ENCODE measurements at places on chromosomes 3 and 15. TPM values are rescaled to one million over a fixed set of nuclear protein-coding genes. Genes with fewer than 3 reads are reported as not detected.

Gene CLRN1
- total RNA-seq = not detected

DNA sequence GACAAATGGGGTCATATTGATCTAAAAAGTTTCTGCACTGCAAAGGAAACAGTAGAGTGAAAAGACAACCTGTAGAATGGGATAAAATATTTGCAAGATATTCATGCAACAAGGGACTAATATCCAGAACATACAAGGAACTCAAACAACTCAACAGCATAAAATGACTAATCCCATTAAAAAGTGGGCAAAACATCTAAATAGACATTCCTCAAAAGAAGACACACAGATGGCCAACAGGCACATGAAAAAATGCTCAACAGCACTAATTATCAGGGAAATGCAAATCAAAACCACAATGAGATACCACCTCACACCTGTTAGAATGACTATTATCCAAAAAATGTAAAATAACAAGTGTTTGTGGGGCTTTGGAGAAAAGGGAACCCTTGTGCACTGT lies 8.8 kb downstream of the SLC12A8 start:
- no peak for DNase-seq
- no peaks in the 10 kb centered on the region for H3K36me3 ChIP-seq
- H3K4me1 ChIP-seq = no peaks in the 10 kb centered on the region
- no peak overlapping the region for H3K4me3 ChIP-seq

GRCh38 chr3:122974764-122975162 lies 52.8 kb downstream of the SEMA5B start:
- H3K4me1 ChIP-seq = peaks cover 26% of the 10 kb centered on the region
- H3K36me3 ChIP-seq = no peaks in the 10 kb centered on the region
- peak; percentile 80 for DNase-seq

DNA sequence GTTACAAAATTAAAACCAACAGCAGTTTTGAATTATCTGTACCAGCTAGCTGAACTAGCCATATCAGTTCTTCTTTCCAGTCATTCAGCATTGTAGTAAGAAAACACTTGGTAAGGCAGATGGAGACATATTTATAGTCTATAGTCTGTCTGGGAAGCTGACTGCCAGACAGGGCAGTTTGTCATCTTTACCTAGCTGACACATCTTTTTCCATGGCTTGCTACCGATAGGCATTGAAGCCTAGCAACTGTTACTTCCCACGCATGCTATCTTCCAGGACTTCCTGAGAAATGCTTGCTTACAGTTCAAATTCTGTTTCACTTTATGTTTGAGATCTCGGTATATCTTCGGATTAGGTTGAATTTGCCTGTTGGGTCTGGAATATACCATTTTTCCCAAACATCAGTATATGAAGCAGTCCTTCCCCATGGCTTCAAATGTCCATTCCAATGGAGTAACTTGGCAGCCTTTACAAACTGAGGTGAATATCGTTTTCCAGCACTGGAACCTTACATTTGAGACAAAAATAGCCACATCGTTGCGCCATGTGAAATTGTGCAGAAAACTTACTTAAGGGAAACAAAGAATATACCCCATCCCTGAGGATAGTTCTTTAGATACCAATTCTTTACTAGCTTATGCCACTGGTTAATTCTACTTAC lies 8.8 kb downstream of the GNL3 start:
- H3K36me3 ChIP-seq = peaks cover 8% of the 10 kb centered on the region
- no peaks in the 10 kb centered on the region for H3K4me1 ChIP-seq
- no peaks in the 10 kb centered on the region for H3K27me3 ChIP-seq
- no peak overlapping the region for H3K4me3 ChIP-seq

DNA sequence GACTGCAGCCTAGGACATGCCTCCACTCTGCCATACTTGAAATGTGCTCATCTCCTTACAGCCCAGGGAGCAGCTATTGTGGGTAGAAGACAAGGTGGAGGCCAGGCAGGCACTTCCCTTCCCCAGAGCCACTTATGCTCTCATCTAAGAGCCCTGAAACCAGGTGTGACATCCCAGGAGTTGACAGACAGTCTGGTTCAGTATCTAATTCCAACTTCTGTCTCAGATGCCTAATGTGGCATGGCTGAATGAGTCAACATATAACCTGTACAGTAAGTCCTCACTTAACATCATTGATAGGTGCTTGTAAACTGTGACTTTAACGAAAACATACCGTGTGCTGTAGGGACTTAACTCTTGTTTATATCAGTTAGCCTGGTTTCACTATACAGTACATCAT lies 1.2 kb upstream of the CAPN3 start:
- H3K4me3 ChIP-seq = no peak overlapping the region
- no peak overlapping the region for H3K27ac ChIP-seq
- DNase-seq = no peak

Gene CCR9
- not detected for total RNA-seq

Gene TAGLN3
- total RNA-seq = 1.0 TPM

Gene CHRM5
- total RNA-seq = not detected

DNA sequence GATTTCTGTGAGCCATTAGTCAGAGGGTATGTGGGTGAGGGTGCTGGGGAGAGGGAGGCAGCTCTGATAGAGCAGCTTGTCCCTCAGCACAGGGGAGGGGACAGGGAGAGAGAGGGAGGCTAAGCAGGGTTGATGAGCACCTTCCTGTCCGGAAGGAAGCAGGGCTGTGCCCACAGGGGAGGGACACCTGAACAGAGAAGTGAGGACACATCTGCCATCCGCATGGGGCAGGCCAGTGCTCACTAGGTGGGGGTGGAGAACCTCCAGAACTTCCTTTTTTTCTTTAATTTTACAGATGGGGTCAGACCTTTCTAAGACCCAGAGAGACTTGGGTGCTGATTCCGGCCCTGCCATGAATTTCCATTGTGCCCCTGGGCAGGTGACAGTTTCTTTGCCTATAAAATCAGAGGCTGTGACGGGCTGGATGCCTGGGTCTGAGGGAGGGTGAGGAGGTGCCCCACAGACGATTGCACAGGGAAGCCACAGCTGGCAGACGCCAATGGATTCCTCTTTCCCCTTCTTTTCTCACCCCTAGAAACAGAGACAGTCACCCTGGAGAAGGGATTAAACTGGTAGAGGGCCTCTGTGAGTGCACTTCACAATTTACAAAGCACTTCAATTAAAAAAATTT lies 4.1 kb upstream of the TGM5 start:
- no peak overlapping the region for H3K4me3 ChIP-seq
- no peaks in the 10 kb centered on the region for H3K4me1 ChIP-seq
- no peaks in the 10 kb centered on the region for H3K27me3 ChIP-seq
- no peak for DNase-seq
- H3K36me3 ChIP-seq = no peaks in the 10 kb centered on the region

DNA sequence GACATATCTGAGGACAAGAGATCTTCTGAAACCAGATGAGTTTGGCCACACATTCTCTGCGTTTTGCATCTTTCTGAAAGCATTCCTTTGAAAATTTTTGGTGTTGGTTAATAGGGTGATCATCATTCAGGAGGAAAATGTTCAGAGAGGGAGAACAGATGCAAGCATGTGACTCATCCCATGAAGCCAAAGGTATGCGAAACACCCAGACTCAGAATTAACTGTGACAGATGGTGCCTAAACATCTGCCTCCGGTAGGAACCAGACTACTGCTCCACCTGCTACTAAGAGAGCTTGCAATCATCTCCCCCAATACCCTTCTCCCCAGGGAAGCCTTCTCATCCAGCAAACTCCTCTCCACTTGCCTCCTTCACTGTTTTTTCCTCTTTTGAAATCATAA lies 46.2 kb downstream of the TRIM69 start:
- no peaks in the 10 kb centered on the region for H3K4me1 ChIP-seq
- H3K27me3 ChIP-seq = no peaks in the 10 kb centered on the region
- no peak overlapping the region for H3K4me3 ChIP-seq
- no peak for DNase-seq

DNA sequence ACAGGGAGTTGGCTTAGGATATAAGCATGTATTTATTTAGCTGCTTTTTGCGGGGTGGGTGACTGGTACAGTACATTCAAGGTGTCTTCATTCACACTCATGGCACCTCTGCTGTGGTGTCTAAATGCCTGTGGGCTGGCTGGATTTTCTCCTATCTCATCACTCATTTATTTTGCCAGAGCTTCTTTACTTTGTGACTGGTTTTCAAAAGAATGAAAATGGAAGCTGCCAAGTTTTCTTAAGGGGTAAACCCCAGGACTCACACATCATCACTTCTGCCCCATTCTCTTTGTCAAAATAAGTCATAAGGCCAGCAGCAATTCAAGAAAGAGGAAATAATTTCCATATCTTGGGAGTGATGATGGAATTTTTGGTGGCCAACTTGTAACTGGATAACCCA lies 493.4 kb upstream of the ALCAM start:
- H3K27ac ChIP-seq = no peak overlapping the region
- H3K27me3 ChIP-seq = no peaks in the 10 kb centered on the region
- H3K36me3 ChIP-seq = no peaks in the 10 kb centered on the region
- no peak for DNase-seq
- H3K4me1 ChIP-seq = no peaks in the 10 kb centered on the region
- H3K4me3 ChIP-seq = no peak overlapping the region

Gene EHHADH
- total RNA-seq = 20.2 TPM

Gene GABRA5
- total RNA-seq = not detected

DNA sequence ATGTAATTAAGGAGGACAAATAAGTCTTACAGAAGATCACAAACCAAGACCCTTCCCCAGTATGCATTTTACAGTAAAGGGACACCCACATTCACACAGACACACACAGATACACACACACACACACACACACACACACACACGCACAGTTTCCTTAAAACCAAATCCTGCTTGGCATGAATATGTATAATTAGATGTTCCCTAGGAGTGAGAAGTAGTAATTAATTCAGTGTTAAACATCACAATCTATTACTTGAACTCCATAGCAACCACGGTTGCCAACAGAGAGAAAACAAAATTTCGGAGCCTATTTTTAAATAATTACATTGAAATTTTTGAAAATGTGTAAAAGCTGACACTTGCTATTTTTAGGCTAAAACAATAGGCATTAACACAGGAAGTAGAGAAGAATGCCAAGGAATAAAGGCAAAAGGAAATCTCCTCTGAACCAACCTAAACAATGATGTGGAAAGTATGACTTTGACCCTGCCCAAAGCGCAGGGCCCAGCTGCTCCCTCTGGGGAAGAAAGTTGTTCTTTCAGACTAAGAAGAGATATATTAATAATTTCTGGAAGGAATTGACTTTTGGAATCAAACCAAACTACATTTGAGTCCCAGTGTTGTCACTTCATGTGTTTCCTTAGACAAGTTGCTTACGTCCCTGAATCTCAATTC lies 215.3 kb downstream of the CPNE4 start:
- H3K36me3 ChIP-seq = no peaks in the 10 kb centered on the region
- no peaks in the 10 kb centered on the region for H3K27me3 ChIP-seq
- DNase-seq = no peak
- H3K4me3 ChIP-seq = no peak overlapping the region

GRCh38 chr3:179179979-179180759 lies 32.0 kb downstream of the PIK3CA start:
- no peak for DNase-seq
- no peak overlapping the region for H3K4me3 ChIP-seq
- peak overlapping the region; percentile 63 for H3K27ac ChIP-seq
- H3K4me1 ChIP-seq = peaks cover 69% of the 10 kb centered on the region

GRCh38 chr3:110710603-110711002 lies 361.0 kb upstream of the NECTIN3 start:
- H3K4me3 ChIP-seq = no peak overlapping the region
- no peaks in the 10 kb centered on the region for H3K36me3 ChIP-seq
- no peak overlapping the region for H3K27ac ChIP-seq

Data from heart right ventricle (tissue), 16 donors.